Stimulated activated CD4-positive, alpha-beta T cell treated with anti-CD3 and anti-CD28 coated beads, Interleukin-1b, Interleukin-23, amount 100 ng/mL, for 1 hour (primary cell): ENCODE measurements at places on chromosomes 5 and 9.

GRCh38 chr5:147756566-147756965 is 26.0 kb downstream of the JAKMIP2 start:
- no peak for DNase-seq

DNA sequence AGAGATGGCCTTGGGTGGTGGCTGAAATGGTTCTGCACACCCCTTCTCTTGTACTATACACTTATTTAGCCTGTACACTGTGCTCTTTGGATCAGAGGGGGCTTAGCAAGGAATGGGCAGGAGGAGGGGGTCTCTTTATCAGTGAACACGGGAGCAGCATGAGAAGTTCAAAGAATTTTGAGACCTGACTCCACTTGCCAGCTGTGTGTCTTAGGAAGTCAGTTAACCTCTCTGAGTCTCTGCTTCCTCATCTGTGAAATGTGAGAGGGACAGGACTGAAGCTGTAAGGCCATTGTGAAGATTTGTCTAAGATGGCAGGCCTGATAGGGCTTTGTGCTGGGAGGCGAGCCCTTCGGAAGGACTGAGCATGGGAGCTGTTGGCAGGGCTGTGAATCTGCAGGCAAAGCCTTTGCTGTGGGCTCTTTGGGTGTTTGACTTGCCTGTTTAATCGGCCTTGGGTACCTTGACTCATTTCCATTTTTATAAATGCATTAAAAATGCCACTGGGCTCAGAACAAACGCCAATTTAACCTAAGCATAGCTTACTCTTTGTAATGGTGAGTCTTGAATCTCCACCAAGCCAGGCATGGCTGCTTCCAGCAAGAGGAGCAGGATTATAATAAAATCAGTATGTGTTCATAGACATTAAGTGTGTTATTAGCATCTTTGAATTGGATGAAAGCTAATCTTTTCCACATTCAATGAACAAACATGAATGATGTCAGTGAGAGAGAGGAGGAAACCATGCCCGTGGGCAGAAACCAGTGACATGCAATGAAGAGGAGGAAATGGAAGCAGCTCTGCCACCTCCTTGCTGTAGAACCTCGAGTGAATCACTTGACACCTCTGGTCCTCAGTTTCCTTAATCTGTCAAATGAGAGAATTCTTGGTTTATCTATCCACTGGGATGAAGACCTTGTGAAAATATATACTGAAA is 89.4 kb downstream of the MACROH2A1 start:
- no peak for DNase-seq

- no peak for DNase-seq
Measured at GRCh38 chr9:121239851-121240250, 28.1 kb upstream of the GSN start.

DNA sequence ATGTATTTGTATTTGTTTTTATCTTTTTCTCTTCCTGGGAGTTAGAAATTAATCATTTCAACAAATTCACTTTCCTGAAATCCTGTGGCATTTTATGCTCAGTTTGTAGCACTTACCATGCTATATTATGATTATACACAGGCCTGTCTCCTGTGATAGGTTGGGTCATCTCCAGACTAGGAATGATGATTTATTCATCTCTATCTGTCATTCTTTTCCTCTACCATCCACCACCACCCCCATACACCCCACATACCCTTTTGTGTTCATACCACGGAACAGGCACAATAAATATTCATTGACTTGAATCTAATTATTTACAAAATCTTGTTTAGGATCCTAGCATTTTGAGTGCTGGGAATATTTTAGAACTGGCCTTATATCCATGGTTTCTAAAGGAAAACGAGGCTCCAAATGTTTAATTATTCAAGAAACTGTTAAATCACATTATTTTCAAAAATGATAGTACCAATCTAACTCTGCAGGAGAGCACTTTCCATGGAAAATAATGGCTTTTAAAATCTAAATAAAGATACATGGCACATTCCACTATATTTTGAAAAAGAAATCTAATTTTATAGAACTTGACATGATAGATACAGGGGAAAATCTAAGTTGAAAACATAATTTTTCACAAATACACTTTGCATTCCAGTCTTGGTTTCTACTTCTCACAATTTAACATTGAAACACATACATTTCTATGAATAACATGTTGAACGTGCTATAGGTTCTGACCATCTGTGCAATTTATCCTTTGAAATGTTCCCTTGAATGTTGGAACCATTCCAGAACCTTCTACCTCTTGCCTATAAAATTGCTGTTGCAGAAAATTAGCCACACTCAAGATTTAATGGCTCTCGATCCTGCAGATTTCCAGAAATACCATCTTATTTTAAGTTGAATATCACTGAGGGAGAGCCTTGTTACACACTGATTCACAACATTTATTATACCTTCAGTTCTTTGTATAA is 89.3 kb downstream of the STARD4 start:
- DNase-seq, result no peak

DNA sequence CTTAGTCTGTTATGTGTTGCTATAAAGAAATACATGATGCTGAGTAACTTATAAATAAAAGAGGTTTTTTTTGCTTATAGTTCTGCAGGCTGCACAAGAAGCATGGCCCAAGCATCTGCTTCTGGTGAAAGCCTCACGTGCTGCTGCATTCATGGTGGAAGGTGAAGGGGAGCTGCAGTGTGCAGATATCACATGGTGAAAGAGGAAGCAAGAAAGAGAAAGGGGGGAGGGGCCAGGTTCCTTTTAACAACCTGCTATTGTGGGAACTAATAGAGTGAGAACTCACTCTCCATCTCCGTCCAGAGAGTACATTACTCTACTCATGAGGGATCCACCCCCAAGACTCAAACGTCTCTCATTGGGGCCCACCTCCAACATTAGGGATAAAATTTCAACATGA is 12.5 kb upstream of the PARP8 start:
- DNase-seq, result no peak

DNA sequence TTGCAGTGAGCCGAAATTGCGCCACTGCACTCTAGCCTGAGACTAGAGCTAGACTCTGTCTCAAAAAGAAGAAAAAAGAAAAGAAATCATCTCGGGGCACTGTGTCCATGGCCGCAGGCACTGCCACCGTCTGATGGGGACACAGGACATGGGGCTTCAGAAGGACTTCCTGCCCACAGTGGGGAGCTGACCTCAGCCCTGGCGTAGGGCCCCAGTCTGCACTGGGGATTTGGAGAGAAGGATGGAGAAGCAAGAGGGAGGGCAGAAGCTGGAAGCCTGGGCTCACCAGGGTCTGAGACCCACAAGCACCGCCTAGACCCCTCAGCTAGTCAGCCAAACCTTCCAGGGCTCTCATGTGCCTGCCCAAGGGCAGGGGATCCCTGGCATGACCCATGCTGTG is 4.1 kb upstream of the SARDH start:
- no peak for DNase-seq

GRCh38 chr5:26791021-26791420 is 247.4 kb downstream of the CDH9 start:
- DNase-seq, result no peak

- DNase-seq, result no peak
Measured at GRCh38 chr9:133861086-133861485, 122.9 kb upstream of the SARDH start.

DNA sequence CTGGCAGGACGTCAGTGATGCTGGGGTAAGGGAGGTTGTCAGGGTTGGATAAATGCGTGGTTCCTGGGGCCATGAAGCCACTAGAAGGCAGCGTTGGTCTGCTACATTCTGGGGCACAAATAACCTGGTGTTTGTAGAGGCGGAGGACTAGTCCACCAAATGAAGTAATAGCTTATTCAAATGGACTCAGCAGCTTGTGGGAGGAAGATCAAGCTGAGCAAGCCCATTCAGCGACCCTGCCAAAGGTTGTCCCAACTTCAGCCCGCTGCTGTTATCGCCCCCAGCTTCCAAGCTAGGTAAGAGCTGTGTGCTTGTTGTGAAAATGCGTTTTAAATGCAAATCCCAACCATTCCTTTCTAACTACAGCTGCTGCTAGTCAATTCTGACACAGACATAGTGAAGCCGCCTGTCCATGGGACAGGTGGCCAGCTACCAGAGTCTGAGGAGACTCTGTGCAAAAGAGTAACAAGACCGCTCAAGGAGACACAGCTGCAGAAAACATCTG is 7.6 kb upstream of the FAM240B start:
- DNase-seq, result no peak
